ENCODE measurements at places on chromosomes 7 and 10. TPM values are rescaled to one million over a fixed set of nuclear protein-coding genes. Genes with fewer than 3 reads are reported as not detected.

DNA sequence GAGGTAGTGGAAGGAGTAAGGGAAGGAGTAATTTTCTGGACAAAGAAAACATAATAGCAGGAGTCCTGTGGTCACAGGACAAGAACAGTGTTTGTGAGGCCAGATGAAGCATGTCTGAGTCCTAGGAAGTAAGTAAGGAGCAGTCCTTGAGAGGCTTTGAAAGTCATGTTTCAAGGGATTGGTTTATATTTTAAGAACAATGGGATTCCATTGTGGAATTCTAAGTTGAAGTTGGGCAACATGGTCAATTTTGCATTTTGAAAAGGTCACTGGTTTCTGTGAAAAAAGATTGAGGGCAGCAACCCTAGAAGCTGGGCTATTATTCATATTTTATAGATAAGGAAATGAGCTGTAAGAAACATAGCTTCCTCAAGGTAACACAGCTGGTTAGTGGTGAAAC is 10.8 kb upstream of the SLC25A28 start:
- DNase-seq = no peak

- no peak for DNase-seq
These were observed 22.7 kb downstream of the MACC1 start for GRCh38 chr7:20194343-20194995.

DNA sequence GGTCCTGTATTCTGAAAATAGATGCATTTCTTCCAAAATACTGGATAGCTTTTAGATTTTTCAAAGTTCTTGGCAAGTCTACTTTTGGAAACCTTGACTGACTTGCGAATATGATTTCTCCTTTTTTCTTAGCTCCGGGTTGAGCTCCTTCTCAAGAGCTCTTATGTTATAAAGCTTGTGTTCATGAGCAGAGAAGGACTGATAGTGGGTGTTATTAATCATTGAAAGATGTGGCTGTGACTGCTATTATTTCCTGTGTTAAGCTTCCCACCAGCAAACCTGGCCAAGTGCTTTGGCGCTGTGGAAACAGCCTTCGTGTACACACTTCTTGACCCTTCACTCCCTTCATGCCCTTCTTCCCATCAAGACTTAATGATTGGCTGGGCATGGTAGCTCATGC is 98.2 kb downstream of the KIAA1217 start:
- DNase-seq = no peak

GRCh38 chr7:27177795-27178320 is 3.7 kb upstream of the HOXA10 start:
- DNase-seq = peak; percentile 23

BAIAP2L1 gene
- total RNA-seq = 59.7 TPM

TMEM236 gene
- 79.6 TPM for total RNA-seq

STEAP2 gene
- total RNA-seq = 9.2 TPM

SPACDR gene
- total RNA-seq = not detected

UTF1 gene
- not detected for total RNA-seq

DYNC1I1 gene
- 6.6 TPM for total RNA-seq

SPDYE5 gene
- not detected for total RNA-seq

AKR1D1 gene
- total RNA-seq = not detected
